ENCODE measurements at places on chromosomes 13 and 19. TPM values are rescaled to one million over a fixed set of nuclear protein-coding genes. Genes with fewer than 3 reads are reported as not detected.

The PCDH8 gene
- total RNA-seq = not detected

The FUT6 gene
- total RNA-seq = not detected

The ZNF546 gene
- total RNA-seq = 2.2 TPM

The NMRK2 gene
- total RNA-seq = not detected
